Activated CD4-positive, alpha-beta T cell treated with anti-CD3 and anti-CD28 coated beads for 4 hours (primary cell): ENCODE measurements at places on chromosomes 3 and 15.

DNA sequence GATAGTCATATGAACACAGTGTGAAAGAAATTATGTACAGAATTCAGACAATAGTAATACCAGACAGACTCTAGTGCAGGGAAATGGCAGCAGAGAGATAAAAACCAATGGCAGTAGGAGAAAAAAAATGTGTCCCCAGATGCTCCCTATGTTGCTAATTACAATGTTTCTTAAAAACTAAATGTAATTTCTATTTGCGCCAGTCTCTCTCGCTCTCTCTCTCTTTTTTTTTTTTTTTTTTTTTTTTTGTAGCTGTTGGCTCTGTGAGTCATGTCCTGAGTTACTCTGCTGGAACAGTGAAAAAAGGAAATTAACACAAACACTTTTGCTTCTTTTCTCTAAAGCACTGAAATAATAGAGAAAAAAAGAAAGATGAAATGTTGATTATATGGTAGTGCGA is 871.9 kb downstream of the GBE1 start:
- DNase-seq, result no peak

- no peak for DNase-seq
Observed at GRCh38 chr3:59695860-59696259, 646.0 kb upstream of the CFAP20DC start.

DNA sequence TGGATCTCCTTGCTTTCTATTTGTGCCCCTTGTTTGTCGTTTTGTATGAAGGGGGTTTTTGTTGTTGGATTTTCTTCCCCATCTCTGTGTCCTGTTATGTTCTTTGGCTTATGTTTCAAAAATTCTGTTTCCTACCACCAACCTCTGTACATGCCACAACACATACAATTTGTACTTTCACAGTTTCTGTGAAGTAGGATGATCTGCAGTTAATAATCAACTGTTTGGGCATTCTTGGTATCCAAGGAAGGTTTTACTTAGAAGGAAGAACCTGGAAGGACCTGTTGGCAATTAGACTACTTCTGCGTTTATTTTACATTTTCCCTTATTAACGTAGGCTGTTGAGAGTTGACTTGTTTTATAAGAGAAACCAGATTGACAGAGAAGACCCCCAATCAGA is 8.3 kb downstream of the SETD5 start:
- no peak for DNase-seq

GRCh38 chr3:65938676-65939075 is 100.0 kb downstream of the MAGI1 start:
- no peak for DNase-seq

DNA sequence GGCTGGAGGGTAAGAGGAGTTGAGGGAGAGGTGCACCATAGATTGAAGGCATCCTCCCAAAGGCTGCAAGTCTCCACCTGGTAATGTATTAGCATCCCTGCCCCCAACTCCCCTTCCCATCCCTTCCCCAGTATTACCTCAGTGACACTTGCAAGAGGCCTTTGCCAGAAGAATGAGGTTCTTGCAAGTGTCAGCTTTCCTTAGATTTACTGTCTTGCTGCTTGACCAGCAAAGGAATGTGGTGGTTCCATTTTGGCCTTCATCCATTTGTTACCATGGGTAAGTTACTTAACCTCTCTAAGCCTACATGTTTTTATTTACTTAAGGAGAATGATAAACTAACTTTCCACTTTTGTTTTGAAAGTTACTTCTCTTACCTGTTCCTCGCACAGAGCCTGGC is 108.9 kb downstream of the LRTM1 start:
- no peak for DNase-seq

- DNase-seq, result no peak
Observed at GRCh38 chr3:60954048-60954447, 297.2 kb downstream of the FHIT start.

- no peak for DNase-seq
Observed at GRCh38 chr3:161265916-161266571, 44.9 kb downstream of the NMD3 start.

GRCh38 chr15:72387741-72388140 is 10.4 kb upstream of the TMEM202 start:
- DNase-seq, result no peak

GRCh38 chr15:70351391-70351790 is 253.7 kb upstream of the TLE3 start:
- DNase-seq, result no peak

- no peak for DNase-seq
Observed at GRCh38 chr15:70566047-70566835, 197.1 kb downstream of the UACA start.

- no peak for DNase-seq
Observed at GRCh38 chr15:88802250-88802990, 816 bp upstream of the ACAN start.

DNA sequence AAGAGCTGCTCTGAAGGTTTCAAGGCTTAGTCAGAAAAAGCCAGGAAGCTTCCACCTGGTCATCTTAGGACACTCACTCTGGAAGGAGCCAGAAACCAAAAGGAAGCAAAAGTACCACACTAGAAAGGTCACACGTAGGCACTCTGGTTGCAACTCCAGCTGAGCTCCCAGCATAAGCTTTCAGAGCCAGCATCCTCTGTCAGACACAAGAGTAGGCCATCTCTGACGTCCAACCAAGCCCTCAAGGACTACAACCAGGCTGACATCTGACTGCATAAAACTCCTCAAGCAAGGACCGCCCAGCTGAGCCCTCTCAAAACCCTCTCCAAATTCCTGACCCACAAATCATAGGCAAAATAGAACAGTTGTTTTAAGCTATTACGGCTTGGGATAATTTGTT is 12.8 kb downstream of the SH3BP5 start:
- DNase-seq, result no peak

DNA sequence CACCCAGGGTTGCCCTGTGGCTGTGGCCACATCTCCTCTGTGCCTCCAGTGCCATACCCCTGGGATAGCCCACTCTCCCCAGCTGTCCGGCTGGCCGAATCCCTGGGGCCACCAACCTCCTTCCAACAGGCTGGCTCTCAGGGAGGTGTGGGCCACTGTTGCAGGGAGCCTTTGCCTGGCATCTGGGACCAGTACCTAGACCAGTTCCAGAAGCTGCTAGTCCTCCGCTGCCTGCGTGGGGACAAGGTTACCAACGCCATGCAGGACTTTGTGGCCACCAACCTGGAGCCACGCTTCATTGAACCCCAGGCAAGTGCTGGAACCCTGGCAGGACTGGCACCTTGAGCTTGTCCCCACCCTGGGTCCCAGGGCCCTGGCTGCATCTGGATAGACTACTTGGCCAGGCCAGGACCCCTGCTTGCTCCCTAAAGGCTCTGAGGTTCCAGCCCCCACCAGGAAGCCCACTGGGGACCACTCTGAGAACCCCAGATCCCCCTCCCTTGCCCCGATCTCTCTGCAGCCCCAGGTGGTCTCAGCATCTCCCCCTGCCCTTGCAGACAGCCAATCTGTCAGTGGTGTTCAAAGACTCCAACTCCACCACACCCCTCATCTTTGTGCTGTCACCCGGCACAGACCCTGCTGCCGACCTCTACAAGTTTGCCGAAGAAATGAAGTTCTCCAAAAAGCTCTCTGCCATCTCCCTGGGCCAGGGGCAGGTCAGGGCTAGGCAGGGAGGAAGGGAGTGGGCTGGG is 50.0 kb downstream of the SEMA3G start:
- no peak for DNase-seq

- DNase-seq, result no peak
Observed at GRCh38 chr3:60384341-60384740, 866.9 kb downstream of the FHIT start.
